ENCODE measurements at places on chromosomes 2 and 18.

GRCh38 chr2:102486941-102487702 is 14.1 kb downstream of the SLC9A4 start:
- no peak for DNase-seq

DNA sequence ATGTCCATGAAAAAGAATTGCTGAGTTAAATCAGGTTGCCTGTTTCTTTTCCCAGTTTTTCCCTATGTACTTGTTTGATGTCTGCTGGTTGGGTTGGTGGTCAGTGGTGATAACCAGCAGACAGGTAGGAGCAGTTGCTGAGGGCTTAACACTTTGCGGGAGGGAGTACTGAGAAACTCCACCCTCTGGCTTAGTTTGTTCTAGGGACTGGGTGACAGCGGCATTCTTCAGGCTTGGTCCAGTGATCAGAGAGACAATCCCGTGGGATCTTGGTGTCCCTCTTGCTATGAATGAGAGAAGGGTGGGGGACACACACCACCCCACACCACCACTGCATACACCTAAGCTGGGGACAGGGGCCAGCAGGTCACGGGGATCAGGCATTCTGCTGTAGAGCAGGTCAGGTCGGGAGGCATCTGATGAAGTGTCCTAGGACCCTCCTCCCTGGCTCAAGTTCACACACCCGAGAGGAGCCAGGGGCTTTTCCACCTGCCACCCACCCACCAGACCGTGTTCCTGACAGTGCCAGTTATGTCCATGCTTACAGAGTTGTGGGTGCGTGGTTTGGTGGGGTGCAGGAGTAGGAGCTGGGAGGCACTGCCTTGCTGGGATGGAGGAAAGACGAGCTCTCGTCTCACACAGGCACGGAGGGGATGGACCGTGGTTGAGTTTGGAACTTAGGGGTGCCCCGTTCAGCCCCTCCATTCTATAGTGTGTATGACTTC is 21.3 kb upstream of the ALLC start:
- no peak for DNase-seq

- no peak for DNase-seq
Measured at GRCh38 chr2:173583196-173583595, 228.5 kb downstream of the CDCA7 start.

- DNase-seq: no peak
Measured at GRCh38 chr2:236167297-236168109, 683 bp downstream of the GBX2 start.

DNA sequence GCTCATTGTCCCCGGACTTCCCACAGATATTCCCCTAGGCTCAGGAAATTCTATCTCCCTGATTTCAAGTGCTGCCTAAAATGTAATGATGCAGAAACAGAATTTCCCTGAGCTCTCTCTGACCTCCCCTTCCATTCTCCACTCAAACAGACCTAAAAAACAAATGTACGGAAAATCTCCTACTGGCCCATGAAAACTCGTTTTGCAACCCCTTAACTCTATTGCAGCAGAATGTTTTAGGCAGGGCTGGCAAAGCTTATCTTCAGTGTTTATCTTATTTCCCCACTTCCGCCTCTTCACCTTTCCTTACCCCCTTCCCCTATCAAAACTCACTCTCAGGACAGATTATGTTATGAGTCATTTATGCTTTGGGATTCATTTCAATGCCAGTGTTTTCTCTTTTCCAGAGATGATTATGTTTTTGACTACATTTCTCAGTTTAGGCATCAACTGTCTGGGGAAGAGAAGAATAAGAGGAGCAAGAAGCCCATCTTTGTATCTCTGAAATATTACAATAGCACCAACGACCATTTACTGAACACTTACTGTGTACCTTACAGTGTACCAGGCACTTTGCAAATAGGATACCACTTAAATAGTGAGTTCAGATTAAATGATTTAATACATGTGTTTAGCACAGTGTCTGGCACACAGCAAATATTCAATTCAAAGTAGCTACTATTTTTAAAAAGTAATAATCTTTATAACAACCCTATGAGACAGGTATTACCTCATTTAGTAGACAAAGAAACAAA is 53.9 kb upstream of the STPG4 start:
- no peak for DNase-seq

DNA sequence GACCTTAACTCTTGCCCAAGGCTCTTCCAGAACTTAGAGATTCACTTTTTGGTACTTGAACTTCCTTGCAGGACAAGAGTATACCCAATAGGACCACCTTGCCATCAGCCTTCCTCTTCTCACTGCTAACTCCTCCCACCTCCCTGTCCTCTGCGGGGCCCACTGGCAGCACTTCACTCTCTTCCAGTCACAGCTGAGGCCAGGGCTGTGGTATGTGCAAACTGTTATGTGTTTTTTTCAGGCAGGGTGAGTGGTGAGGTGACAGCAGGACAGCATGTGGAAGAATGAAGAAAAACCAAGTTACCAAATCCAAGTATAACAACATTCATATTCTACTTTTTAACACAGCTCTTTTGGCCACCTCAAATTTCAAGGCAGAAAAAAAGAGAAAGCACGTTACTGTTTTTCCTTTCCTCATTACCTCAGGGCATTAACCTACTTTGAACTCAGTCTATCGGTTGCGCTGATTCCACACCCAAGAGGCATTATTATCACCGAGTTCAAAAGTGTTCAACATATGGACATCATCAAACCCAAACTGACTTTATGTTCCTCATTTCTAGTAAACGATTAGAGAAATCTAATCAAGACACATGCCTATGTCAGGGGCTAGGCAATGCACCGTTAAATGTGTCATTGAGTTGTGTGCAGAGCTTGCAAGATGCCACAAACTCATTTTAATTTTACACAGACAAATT is 605.2 kb upstream of the SYT4 start:
- DNase-seq: no peak

GRCh38 chr18:5298156-5298852 is 2.8 kb upstream of the ZBTB14 start:
- no peak for DNase-seq

GRCh38 chr2:34997779-34998178 is 1357.8 kb upstream of the CRIM1 start:
- no peak for DNase-seq

- no peak for DNase-seq
Measured at GRCh38 chr2:202165945-202166344, 72.5 kb downstream of the SUMO1 start.

DNA sequence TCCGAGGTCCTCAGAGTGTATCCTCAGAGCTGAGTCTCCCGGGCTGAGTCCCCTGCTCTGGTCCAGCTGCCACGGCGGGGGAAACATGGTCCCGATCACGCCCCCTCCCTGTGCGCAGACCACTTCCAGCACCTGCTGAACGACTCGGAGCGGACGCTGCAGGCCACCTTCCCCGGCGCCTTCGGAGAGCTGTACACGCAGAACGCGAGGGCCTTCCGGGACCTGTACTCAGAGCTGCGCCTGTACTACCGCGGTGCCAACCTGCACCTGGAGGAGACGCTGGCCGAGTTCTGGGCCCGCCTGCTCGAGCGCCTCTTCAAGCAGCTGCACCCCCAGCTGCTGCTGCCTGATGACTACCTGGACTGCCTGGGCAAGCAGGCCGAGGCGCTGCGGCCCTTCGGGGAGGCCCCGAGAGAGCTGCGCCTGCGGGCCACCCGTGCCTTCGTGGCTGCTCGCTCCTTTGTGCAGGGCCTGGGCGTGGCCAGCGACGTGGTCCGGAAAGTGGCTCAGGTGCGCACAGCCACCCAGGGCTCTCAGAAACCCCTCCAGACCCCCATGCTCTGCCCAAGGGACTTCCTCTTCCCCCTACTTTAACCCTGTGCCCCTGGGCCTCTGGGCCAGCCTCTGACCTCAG is 26.7 kb downstream of the GPC1 start:
- no peak for DNase-seq

DNA sequence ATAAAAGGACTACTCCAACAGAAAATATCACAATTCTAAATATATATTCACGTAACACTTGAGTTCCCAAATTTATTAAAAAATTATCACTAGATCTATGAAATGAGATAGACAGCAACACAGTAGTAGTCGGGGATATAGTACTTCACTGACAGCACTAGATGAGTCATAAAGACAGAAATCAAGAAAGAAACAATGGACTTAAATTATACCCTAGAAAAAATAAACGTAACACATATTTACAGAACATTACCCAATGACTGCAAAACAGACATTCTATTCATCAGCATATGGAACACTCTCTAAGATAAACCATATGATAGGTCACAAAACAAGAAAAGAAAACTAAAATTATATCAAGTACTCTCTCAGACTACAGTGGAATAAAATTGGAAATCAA is 429.4 kb downstream of the MBD2 start:
- no peak for DNase-seq

GRCh38 chr2:121210691-121211090 is 74.3 kb downstream of the TFCP2L1 start:
- no peak for DNase-seq

Measured in naive B cell (primary cell).